ENCODE measurements at places on chromosomes 6 and 20.

GRCh38 chr6:49606721-49607390 is 29.8 kb downstream of the RHAG start:
- DNase-seq: peak; percentile 57

DNA sequence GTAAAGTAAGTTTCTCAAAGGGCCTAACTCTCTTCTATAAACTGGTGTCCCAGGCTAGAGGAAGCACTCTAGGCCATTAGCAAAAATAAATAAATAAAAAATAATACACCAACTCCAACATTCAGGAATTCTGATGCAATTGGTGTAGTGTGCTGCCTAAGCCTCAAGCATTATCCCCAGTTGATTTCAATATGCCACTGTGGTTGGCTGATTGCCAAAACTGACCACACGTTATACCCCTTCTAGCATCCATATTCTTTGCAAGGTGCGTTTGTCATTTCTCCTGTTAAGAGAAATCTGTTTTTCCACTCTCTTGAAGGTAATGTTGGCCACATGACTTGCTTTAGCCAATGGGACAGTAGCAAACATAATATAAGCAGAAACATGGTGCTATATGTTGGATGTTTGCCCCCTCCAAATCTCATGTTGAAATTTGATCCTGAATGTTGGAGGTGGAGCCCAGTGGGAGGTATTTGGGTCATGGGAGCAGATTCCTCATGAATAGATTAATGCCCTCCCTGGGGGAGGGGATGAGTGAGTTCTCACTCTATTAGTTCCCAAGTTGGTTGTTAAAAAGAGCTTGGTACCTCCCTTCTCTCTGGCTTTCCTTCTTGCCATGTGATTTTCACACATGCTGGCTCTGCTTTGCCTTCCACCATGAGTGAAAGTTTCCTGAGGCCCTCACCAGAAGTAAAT is 71.9 kb upstream of the PLCB4 start:
- DNase-seq: no peak

DNA sequence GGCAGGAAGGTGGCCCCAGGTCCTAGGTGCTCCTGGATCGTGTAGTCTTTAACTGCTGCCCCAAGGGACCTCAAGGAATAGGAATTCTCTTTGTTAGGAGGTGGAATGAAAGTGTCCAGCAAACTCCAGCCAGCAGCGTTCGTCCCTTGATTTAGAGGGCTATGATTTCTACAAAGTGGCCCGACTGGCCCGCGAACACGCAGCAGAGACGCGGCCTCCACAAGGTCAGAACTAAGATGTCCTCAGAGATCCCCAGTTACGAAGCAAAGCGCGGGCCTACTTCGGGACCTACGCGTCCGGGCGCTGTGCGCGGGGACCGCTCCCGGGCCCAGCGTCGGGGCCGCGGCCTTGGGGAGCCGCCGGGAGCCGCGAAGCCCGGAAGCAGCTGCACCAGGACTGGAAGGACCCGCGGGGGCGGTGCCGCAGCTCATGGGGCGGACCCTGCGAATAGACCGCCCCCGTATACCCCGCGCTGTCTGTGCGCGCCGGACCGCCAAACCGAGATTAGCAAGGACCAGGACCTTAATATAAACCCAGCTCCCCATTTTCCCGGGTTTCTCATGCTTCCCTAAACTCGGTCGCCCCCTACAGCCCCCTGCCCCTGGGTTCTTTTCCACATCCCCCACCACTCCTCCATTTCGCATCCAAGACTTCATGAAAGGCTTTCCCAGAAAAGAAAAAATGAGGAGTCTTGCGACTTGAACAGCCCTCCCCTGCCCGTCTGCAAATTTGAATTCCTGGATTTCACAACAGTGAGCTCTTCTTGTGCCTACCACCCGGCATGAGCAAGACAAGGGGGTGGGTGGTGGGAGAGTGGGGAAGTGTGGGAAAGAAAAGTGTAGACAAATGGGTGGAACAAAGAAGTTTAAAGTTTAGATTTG is at the start of gene C6orf47:
C6orf47 (minus strand) TSS at position 398 of the 881 bp plus-strand sequence. CDS start 831 bp downstream, outside the sequence.
- no peak for DNase-seq

GRCh38 chr6:38403548-38403947 is 236.2 kb downstream of the BTBD9 start:
- DNase-seq: no peak

DNA sequence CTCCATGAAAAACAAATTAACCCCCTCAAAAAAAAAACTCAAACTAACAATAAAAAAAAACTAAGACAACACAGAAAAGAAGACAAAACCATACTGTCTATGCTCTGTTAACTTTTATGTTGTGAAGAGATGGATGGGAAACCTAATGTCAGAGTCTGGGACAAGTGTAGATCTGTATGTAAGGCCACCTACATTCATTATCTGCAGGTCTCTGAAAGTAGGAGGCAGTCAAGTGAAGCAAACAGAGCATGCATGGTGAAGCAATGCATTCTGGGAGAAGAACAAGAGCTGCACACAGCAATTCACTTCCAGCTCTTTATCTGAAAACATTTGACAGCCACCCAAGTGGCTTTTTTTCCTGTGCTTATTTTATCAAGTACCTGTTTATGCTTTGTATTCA is 452.0 kb downstream of the EPHA7 start:
- no peak for DNase-seq

- DNase-seq: no peak
These were observed 4.6 kb downstream of the EMILIN3 start for GRCh38 chr20:41361757-41362747.

- no peak for DNase-seq
These were observed 202.4 kb downstream of the LY86 start for GRCh38 chr6:6790891-6791290.

GRCh38 chr6:167906899-167907298 is 80.2 kb downstream of the AFDN start:
- no peak for DNase-seq

- DNase-seq: no peak
These were observed 263.2 kb downstream of the DLL1 start for GRCh38 chr6:170027647-170028043.

GRCh38 chr6:27847706-27848105 is 64.5 kb downstream of the OR2B2 start:
- no peak for DNase-seq

DNA sequence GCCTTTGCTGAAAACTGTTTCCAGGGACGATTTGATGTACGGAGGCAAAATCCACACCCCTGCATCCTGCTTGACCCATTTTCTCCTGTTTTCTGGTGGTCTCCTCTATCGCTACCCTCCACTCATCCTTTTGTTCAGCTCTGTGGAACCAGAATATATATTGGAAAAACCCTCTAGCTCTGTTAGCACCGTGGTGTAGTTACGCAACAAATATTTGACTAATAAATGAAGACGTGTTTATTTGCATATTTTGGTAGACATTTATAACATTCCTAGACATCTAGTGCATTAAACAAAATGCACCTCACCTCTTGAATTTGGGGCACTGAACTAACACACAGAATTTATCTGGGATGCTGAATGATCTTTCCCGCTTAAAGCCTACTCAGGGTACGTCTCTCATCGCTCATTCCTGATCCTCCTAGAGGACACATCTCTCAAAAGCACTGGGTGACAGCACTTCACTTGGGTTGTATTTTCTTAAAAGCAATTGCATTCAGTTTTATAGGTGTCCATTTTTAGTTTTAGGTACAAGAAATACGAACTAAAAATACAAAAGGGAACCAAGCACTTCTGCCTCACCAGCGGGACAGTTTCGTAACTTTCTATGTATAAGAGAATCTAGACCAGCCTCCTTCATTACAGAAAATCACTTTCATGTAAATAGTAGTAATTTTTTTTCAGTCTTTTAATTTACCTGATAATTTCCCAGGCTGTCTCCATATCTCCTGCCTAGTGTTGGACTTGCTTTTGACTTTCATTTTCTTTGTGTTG is 59.2 kb downstream of the SNRNP48 start:
- DNase-seq: no peak

GRCh38 chr6:27040244-27041042 is 207.1 kb upstream of the PRSS16 start:
- DNase-seq: no peak

- DNase-seq: no peak
These were observed 8.4 kb downstream of the SIM1 start for GRCh38 chr6:100456141-100456907.

- peak; percentile 49 for DNase-seq
These were observed 284.5 kb downstream of the HTR1B start for GRCh38 chr6:77178821-77179220.

DNA sequence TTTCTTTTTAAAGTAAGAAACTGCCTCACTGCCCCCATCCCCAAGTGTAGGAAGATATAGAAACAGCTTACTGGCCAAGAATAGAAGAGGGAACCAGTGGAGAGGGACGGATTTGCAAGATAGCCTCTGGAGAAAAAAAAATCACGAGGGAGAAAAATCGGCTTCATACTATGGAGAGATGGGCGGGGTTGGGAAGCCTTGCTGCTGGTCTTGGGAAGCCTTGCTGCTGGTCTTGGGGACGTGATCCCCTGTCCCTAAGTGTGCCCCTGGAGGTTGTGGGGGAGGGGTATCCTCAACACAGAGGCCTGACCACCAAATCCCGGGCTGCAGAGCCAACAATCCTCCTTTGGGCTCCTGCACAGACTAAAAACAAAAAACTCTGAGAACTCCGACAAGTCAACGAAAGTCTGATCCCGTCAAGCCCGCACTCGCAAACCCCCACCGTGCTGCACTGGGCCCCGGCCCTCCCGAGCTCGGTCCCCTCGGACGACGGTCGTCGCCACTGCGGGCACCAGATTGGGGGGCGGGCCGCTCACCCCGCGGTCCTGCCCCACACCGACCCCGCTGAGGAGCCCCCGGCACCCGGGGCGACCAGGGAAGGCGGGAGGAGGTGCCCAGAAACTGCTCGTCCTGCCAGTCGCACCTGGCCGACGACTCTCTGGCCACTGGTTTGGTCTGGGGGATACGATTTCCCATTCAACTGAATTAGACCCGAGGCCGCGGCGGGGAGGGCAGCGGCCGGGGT is 750 bp downstream of the MAP7 start:
- DNase-seq: no peak

DNA sequence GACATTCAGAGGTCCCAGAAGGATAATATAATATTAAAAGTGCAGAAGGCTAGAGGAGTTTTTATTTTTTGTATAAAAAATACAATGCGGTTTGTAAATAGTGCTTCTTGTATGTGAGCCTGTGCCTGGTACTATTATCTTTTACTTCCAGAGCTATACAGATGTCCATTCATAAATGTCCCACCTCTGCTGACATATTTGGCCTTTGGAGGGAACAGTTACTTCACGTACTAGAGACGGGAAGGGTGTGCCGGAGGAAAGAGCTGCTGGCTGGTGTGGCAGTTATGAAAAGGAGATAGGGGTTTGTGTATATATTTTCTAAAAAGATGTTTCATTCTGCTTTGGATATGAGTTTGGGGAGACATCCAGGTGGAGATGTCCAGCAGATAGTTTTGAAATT is 8.8 kb downstream of the CD109 start:
- DNase-seq: no peak

DNA sequence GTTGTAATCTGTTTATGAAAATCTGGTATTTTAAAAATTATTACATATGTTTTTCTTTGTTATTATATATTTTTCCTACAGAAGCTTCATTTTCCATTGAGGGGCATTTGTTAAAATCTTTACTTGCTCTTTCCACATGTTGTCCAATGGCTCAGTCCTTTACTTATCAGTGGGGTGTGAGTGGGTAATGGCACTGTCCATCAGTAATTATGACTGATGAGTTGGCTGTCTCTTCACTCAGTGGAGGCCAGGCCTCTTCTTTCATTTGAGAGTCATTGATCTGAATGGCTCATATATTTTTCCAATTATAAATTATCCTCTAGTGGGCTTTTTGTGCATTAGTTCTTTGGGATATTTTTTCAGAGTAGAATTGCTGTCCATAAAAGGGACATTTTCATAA is 45.7 kb downstream of the FARS2 start:
- DNase-seq: no peak

- DNase-seq: no peak
These were observed 1.6 kb downstream of the TMEM14A start for GRCh38 chr6:52672412-52673025.

GRCh38 chr6:20162515-20162914 is 49.8 kb downstream of the MBOAT1 start:
- DNase-seq: no peak

DNA sequence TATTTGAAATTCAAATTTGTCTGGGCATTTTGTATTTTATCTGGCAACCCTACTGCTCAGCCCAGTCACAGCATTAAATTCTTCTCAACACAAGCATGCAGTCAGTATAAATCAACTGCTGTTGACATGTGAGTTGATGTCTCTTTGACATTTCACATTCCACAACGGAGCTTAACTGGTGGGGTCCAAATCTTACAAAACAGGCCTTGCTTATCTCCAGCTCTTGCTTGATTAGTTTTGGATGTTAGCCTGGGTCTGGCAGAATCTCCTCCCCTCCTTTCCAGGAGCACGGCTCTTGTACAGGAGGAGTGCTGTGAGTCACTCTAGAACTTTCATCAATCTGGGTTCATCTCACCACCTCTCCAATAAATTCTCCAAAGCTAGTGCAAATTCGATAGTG is 80.8 kb upstream of the PHACTR1 start:
- no peak for DNase-seq

- DNase-seq: no peak
These were observed 4.4 kb downstream of the HLA-E start for GRCh38 chr6:30493643-30494250.

- DNase-seq: no peak
These were observed 2.6 kb downstream of the EPHA7 start for GRCh38 chr6:93416571-93417420.

DNA sequence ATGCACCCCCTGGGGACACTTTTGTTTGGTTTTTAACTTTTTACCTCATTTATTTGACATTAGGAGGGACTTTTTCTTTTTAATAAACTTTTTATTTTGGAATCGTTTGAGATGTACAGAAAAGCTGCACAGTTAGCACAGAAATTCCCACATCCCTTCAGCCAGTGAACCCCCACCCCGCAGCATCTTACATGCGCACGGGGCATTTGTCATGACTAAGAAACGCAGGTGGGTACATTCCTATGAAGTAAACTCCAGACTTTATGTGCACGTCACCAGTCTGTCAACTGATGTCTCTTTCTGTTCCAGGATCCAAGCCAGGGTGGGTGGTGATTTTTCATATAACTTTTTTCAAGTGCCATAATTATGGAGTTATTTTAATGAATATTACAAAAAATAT is 4.9 kb upstream of the ZNF831 start:
- no peak for DNase-seq

DNA sequence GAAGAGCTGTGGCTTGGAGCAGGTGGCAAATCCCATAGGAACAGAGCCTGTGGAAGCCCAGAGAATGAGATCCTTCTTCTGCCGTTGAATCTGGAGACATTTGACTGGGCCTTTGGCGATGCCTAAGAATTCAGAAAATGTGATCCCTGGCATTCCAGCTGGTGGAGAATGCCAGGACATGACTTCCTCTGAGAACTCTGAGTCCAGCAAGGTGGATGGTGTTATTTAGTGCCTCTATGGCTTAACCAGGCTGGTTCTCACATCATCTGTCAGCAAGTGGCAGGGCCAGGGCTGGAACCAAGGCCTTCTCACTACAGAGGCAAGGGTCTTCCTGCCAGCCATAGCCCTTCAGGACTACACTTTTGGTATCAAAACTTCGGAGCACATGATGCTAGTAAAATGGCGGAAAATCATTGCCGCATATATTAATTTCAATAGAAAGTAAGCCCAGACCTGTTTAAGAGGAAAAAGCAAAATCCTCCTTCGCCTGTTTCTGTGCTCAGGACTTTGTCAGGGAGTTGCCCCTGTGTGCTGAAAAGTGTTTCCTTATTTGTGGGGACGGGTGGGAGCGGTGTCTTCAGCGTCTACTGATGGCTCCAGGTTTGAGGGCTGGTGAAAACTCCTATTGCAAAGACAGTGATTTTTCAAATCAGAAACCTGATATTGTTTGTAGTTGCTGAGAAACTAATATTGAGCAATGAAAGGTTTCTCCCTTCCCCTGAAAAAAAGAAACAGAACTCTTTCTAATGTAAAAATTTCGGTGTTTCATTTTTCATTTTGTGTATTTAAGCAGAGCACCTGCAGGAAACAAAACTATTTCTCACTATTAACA is 23.9 kb downstream of the DUSP22 start:
- no peak for DNase-seq
